ENCODE measurements at places on chromosomes 6 and 20.

DNA sequence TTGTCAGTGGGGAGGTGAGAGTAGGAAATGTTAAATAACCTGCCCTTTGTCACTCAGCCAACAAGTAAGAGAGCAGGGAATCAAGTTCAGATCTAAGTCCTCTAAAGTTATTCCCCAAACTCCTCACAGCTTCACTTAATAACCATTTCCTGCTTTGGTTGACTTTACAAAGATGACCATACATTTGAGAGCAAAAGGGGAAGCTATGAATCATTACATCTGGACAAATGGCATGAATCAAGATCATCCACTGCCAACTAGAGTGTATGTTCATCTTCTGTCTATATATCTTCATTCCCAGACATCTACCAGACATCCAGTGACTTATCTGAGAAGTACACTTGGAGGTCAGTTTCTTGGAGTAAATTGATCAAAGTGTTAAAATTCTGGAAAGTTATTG lies 15.1 kb upstream of the HIVEP2 start:
- DNase-seq, result peak; percentile 73

GRCh38 chr6:25122622-25123237 lies 156.4 kb upstream of the CARMIL1 start:
- DNase-seq, result no peak

DNA sequence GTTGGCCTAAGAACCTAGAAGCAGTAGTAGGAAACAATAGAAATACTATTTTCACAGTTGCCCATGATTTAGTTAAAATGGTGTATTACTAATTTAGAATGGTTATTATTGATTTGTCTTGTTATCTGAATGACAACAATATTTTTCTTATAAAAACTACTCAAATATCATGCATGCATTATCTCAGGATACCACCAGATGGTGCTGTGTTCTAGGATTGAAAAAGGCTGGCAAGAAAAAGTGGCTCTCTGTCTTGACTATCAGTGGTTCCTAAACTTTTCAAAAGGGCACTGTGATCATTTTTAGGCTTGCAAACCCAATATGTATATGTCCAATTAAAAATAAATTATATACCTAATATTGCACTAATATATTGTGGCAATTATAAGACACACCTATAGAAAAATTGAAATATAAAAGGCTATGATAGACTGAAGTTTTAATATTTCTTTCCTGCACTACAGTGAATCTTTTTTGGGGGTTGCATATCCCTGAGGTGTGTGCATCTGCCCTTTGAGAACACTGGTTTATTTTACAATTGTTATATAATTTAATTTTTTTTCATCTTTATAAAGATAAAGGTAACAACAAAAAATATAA lies 131.7 kb upstream of the MLIP start:
- peak; percentile 40 for DNase-seq

DNA sequence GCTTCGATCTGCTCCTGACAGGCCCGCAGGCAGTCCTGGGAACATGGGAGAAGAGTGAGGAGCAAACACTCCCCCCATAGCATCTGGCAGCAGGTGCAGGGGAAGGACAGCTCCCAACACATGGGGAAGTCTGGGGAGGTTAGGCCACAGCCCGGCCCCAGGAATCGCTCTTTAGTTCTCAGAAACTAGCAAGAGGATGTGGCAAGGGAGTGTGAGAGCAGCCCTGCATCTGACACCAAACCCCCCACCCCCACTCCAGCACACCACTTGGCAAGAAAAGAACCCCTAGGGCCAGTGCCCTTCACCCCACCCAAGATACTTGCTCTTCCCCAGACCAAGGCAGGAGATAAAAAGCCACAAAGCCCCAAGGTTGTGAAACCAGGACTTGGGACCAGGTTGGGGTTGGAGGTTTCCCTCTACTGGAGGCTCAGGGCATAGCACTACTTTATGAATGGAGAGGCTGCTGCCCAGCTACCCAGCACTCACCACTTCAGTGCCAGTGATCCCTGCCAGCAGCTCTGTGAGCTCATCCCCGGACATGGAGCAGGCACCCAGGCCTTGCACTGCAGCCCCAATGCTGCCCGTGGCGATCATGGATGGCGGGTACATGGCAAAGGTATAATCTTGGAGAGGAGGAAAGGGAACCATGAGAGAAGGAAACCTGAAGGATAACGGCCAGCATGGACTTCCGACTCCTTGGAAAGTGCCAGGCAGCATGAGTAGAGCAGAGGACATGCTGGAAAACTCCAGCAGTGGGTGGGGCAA lies 5.4 kb downstream of the CCND3 start:
- DNase-seq, result peak; percentile 79

DNA sequence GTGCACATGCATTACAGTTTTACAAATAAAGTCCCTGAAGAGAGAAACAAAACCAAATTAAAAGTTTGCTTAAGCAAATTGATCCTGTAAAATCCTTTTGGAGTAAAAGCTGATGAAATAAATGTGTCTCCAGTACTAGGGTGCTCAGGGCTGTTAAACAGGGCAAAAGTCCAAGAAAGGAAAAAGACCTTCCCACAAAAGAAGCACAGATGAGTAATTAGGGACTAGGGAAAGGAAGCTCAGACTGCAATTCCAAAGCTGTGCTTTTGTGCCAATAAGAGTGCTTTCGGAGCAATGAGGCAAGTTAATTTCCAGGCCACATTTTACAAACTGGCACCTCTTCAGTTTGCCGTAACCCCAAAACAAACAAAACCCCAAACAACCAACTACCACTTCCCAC lies 10.4 kb upstream of the RNF182 start:
- DNase-seq, result peak; percentile 34

DNA sequence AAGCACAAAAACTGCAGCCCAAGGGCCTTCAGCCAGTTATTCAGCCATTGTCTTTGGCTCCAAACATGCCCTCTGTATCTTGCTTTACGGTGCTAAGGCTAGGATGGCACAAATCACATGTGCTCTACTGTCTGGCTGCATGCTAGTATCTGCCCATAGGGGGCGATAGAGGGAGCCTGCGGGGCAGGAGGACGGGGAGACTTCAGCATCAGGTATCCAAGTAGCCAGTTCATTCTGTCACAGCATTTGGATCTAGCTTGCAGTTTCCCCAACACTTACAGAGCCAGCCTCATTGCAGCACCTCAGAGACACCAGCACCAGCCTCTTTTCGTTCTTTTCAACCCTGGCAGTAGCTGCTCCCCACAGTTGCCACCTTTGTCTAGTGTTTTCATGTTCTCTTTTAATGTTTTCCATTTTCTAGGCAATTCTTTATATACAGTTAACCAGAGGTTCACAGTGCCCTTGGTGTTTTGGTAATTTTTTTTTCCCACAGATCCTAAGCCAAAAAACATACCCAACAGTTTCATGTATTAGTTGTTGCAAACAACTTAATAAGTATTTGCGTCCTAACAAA lies 705.9 kb downstream of the PTPRT start:
- DNase-seq, result no peak

- no peak for DNase-seq
Measured at GRCh38 chr20:63321148-63321831, 28.3 kb downstream of the COL20A1 start.

DNA sequence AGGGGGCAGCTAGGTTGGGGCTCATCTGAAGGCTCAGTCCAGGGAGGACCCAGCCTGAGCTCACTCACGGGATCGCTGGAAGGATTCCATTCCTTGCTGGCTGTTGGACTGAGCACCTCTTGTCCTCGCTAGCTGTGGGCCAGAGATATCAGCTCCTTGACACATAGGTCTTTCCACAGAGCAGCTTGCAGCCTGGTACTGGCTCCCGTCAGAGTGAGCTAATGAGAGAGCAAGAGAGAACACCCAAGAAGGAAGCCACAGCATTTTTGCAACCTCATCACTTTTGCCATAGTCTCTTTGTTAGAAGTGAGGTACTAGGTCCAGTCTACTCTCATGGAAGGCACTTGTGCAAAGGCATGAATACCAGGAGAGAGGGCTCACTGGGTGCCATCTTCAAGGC lies 179.9 kb downstream of the CDC5L start:
- no peak for DNase-seq

GRCh38 chr6:163301726-163302635 lies 112.5 kb upstream of the QKI start:
- no peak for DNase-seq

- no peak for DNase-seq
Measured at GRCh38 chr6:14166839-14167238, 49.3 kb downstream of the CD83 start.

DNA sequence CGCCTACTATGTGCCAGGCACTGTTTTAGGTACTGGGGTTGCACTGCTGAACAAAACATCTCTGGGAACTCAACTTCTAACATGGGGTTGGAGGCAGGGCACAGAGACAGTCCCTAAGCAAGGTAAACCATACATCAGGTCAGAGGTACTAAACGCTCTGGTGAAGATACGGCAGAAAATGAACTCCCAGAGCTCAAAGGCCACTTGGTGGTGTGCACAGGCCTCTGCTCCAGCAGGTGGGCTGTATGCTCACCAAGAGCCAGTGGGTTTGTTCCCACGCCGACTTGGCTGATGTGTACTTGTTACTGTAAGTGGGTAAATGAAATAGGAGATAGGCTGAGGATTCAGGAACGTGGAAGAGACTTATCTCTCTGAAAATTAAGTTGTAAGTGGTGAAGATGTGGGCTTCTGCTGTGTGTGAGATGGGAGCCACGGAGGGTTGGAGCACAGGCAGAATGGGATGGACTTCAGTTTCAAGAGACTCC lies 133.4 kb downstream of the PREX1 start:
- DNase-seq, result no peak

GRCh38 chr6:142872376-142872775 lies 72.6 kb downstream of the HIVEP2 start:
- DNase-seq, result no peak

- DNase-seq, result no peak
Measured at GRCh38 chr6:31048099-31048498, 37.8 kb downstream of the MUC22 start.

GRCh38 chr6:11656491-11656890 lies 118.9 kb downstream of the TMEM170B start:
- DNase-seq, result no peak

GRCh38 chr6:3738381-3739131 lies 13.0 kb downstream of the PXDC1 start:
- DNase-seq, result no peak

DNA sequence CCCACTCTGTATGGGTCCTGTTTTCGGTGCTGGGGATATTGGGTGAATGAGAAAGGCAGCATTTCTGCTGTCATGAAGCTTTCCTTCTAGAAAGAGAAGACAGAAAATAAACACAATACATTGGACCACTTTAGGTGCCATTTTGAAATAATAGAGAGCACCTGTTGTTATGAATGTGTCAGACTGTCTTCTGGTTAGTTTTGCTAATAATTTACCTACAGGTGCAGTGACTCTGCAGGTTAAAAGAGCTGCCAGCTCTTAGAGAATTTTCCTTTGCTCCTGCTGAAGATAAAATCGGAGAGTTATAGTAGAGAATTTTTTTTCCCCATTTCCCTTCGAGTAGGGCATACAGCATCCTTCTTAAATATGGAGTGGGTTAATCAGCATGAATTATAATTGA lies 21.9 kb upstream of the GCLC start:
- no peak for DNase-seq

DNA sequence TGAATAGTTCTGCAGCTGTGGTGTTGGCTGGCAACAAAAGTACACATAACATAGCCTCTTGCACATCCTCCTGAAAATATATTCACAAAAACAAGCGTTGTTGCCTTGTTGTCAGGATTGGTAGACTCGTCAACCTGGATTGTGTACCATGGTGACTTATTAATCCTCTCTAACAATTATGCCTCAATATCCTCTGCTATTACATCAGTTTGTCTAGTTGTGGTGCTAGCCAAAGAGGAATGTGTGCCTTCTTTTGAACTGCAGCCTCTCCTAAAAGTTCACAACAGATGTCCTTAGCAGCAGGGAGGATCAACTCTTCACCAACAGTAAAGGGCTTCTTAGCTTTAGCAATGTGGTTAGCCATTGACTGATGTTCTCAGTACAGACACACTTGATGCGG lies 3.6 kb upstream of the SF3B5 start:
- no peak for DNase-seq

GRCh38 chr6:143803769-143804568 lies 39.2 kb upstream of the LTV1 start:
- no peak for DNase-seq

GRCh38 chr6:146775220-146775619 lies 176.4 kb downstream of the ADGB start:
- no peak for DNase-seq

GRCh38 chr6:98942263-98942803 lies 5.4 kb downstream of the FBXL4 start:
- DNase-seq, result no peak

- no peak for DNase-seq
Measured at GRCh38 chr20:43942201-43942590, 27.5 kb downstream of the TOX2 start.

- no peak for DNase-seq
Measured at GRCh38 chr6:129184324-129184723, 301.4 kb downstream of the LAMA2 start.

- DNase-seq, result no peak
Measured at GRCh38 chr20:2346188-2346587, 34.5 kb upstream of the TGM6 start.

DNA sequence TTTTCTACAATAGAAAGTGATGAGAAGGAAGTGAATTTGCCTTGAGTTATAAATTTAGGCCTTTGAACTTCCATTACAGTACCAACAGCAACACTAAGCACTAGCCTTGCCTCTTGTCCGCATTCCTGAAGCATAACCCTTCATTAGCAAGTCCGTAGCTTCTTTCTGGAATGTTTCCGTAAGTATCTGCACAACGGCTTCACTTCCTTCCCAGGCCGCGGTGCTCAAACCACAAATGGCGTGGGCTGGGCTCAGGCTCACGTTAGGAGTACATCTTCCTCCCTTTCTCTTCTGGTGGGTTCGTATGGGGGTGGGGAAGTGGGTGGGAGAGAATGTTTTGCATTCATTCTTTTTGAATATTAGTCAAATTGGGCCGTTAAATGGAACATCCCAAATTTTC lies 193.8 kb upstream of the SNX9 start:
- peak; percentile 56 for DNase-seq

GRCh38 chr20:1197801-1198200 lies 5.5 kb upstream of the C20orf202 start:
- DNase-seq, result no peak

GRCh38 chr6:43887906-43888683 lies 118.1 kb downstream of the VEGFA start:
- no peak for DNase-seq

DNA sequence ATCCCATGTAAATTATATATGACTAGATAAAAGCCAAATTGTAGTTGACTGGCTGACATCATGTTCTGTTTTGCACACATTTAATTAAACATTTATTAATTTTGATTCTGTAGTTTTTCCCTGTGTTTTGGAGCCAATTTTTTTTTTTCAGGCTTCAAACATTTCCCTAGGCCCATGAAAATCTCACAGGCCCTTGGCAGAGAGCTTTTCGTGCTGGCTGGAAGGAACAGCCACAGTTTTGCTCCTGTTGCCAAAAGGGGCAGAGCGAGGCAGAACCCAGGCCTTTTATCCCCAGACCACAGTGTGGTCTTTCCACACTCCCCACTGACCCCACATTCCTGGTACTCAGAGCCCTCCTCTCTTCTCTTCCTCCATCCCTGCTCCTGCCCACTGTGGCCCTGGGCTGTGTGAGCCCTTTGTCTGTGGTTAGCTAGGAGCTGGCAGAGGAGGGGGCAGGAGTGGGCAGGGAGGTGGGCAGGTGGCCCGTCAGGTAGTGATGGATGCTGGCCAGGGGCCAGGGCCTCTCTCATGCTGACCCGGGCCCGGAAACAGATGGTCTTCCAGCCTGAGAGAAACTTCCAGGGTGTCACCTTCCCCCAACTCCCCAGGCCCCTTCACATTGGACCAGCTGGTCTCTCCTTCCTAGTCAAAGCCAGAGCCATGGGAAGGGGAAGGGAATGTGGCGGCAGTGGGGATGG lies 19.4 kb upstream of the CCM2L start:
- DNase-seq, result no peak

All from fibroblast of skin of back (primary cell).